Stimulated activated CD8-positive, alpha-beta memory T cell treated with anti-CD3 and anti-CD28 coated beads, Interleukin-4, amount 100 ng/mL, for 1 hour (primary cell): ENCODE measurements at places on chromosomes 5 and 9.

GRCh38 chr5:149455889-149456409 lies 76.9 kb upstream of the IL17B start:
- DNase-seq, result no peak

DNA sequence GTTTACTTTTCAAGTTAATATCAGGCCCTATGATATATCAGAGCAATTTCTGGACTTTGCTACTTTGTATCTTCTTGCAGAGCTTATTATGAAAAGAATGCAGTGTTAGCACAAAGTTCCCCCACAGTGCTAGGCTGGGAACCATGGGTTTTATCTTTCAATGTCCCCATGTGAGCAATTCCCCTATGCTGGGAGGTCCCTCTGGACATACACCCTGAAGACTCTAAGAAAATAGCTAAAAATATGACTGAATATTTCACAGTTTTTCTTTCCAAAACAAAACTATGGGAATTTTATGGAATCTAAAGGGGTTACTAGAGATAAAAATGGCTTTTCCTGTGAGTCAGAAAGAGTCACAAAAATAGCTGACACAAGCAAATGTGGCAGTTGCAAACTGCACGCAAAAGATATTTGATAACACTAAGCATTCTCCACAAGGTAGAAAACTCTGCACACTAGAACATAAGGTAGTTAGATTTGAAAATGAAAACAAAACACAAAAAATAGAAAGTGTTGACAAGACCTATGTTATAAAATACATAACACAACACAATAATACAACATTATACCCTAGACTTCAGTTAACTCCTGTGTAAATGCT lies 487.5 kb upstream of the GRIN3A start:
- DNase-seq, result no peak

- DNase-seq, result no peak
These were observed 173.5 kb upstream of the FOXD4L5 start for GRCh38 chr9:65458465-65458864.

GRCh38 chr9:116715751-116716150 lies 28.6 kb downstream of the TRIM32 start:
- no peak for DNase-seq

DNA sequence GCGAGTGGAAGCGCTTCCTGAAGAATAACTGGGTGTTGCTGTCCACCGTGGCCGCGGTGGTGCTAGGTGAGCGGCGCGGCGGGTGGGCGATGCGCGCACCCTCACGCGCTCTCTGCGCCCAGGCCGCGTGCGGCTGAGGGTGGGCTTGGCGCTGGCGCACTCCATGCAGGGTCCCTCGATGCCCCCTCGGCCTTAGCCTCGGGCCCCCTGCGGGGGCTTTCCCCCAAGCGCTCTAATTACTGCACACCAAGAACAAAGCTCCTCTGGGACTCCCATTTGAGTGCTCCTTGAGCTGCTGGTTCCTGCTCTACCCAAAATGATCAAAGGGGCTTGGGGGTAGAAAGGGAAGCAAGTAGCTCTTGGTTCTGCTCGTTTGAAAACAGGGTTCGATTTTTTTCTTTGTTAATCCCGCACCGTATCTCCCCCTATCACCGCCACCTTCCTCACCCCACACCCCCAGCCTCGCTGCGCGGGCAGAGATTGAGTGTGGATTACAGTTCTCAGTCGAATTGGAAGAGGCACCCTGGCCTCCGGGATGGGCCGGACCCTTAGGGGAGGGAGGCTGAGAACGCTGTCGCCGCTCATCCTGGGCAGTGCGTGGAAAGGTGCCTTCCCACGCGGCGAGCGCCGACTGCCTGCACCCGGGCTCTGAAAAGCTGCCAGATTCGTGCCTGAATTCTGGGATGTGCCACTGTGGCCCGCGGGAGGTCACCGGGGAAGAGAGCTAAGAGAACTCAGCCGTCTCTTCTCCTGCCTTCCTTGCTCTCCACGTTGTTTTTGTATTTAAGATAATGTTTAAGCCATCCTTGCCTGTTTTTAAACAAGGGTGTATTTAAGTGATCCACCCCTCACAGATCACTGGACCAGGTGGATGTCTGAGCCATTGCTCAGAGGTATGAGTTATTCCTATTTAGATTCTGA lies 697 bp downstream of the SLC1A1 start:
- no peak for DNase-seq

- DNase-seq, result no peak
These were observed 285.8 kb upstream of the PCSK5 start for GRCh38 chr9:75604661-75605060.

DNA sequence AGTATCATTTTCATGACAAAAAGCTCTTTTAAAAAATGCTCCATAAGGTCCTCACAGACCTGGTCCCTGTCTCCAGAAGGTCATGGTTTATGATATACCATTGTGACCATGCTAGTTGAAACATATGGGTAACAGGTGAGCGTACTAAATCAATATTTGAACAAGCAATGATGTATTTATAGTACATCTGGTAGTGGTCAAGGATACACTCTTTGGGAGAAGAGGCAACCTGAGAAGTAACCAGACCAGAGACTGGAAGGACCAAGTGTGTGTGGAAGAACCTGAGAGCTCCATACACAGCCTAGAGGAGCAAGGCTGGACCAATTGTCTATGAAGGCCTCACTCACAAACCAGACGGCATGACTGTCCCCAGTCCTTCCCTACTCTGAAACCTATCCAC lies 55.1 kb downstream of the LHFPL2 start:
- DNase-seq, result no peak

GRCh38 chr9:98219364-98219716 lies 26.9 kb upstream of the CORO2A start:
- DNase-seq, result no peak

DNA sequence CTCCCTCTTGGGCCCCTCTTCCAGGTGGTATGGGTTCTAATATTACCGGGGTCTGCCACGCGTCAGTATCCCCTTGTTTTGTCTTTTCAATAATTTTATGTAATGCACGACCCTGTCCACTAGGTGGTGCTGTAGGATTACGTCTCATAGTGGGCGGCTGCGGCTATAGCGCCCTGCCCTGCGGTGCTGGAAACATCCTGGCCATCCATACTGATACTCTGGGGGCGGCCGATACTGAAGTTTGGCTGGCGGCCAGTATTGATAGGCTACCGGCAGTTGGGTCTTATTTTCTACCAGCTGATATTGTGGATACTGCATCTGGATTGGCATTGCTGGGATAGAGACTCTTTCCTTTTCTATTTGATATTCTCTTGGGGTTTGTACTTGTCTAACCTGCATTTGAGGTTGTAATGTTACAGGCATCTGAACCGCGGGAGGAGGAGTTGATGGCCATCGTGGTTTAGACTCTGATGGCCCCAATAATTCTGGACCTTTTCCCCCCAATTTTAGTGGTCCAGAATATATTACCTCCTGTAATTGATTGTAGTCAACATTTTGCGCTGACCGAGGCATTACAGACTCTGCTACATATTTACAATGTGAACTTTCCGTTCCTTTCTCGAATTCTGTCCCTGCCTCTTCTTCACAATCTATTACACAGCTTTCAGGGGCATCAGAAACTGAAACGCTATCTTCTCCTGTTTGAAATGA lies 3.3 kb upstream of the TMEM141 start:
- DNase-seq, result peak; percentile 48

DNA sequence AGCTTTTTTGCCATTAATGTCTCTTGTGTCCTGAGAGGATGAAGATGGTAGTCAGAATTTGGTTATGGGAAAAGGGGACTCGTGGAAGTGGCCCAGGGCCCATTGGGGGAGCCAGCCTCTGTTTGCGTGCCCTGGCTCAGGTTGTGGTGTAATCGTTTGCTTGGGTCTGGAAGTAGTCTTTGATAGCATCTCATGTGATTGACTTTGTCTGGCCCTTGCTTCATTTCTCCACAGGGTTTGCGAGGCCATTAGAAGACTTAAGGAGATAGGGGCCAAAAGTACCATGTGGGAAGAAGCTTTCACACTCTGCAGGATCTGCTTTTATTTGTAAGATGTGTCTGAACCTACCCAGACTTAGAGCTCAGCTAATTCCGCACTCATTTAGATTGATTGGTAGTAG lies 114.5 kb downstream of the FGF1 start:
- DNase-seq, result no peak

DNA sequence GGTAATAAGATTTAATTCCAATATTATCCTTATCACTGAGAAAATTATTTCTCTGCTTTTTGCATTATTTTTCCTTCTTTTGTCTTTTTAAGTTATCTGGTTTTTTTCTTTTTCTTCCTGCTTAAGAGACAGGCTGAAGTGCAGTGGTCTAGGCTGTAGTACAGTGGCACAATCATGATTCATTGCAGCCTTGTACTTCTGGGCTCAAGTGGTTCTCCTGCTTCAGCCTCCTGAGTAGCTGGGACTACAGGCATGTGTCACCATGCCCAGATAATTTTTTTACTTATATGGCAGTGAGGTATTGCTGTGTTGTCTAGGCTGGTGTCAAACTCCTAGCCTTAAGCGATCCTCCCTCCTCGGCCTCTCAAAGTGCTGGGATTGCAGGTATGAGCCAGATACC lies 93.9 kb downstream of the SLC44A1 start:
- no peak for DNase-seq

- DNase-seq, result no peak
These were observed 134.7 kb upstream of the DMRT1 start for GRCh38 chr9:706606-707459.
